ENCODE measurements at places on chromosomes 12 and 14. TPM values are rescaled to one million over a fixed set of nuclear protein-coding genes. Genes with fewer than 3 reads are reported as not detected.

Gene BHLHE41
- polyA plus RNA-seq = 1.7 TPM

Gene CARMIL3
- not detected for polyA plus RNA-seq

Gene DIO2
- polyA plus RNA-seq = 29.6 TPM

Gene ARHGEF40
- polyA plus RNA-seq = 22.4 TPM

Gene PIWIL1
- not detected for polyA plus RNA-seq

Gene FAIM2
- 5.3 TPM for polyA plus RNA-seq

Gene FGF6
- polyA plus RNA-seq = not detected

Gene OR4K13
- polyA plus RNA-seq = not detected

Gene CIT
- polyA plus RNA-seq = 4.3 TPM

Gene PRR4
- 3.9 TPM for polyA plus RNA-seq

Gene NXPH4
- polyA plus RNA-seq = 6.7 TPM

Gene OR4E1
- not detected for polyA plus RNA-seq

Gene CIROP
- polyA plus RNA-seq = 0.09 TPM

Gene RPGRIP1
- polyA plus RNA-seq = not detected

Gene TTC9
- not detected for polyA plus RNA-seq

Gene TAS2R8
- polyA plus RNA-seq = not detected

Gene COX8C
- polyA plus RNA-seq = not detected

Gene STXBP6
- 16.9 TPM for polyA plus RNA-seq

Gene SLC25A21
- 0.26 TPM for polyA plus RNA-seq

Gene TMPRSS12
- not detected for polyA plus RNA-seq

Gene TMTC1
- 6.1 TPM for polyA plus RNA-seq

Gene IFNG-AS1
- not detected for polyA plus RNA-seq

Gene PLEKHG7
- not detected for polyA plus RNA-seq

Gene WIF1
- not detected for polyA plus RNA-seq

Gene STRN3
- polyA plus RNA-seq = 25.6 TPM

Gene RGS6
- polyA plus RNA-seq = not detected

Gene GPATCH2L
- polyA plus RNA-seq = 13.7 TPM

Gene GRIN2B
- not detected for polyA plus RNA-seq

Gene ITGA7
- polyA plus RNA-seq = 2.1 TPM

Gene GDF3
- polyA plus RNA-seq = not detected

Gene GPRC5A
- polyA plus RNA-seq = 85.9 TPM

Gene LMNTD1
- 0.58 TPM for polyA plus RNA-seq

Gene FITM1
- not detected for polyA plus RNA-seq

Gene NPFF
- not detected for polyA plus RNA-seq

Gene CLEC4C
- not detected for polyA plus RNA-seq

Gene TAS2R9
- not detected for polyA plus RNA-seq

Gene LRRC9
- not detected for polyA plus RNA-seq

Gene ZCRB1
- polyA plus RNA-seq = 134 TPM

Gene RAD51AP1
- 12.4 TPM for polyA plus RNA-seq

Gene WASHC4
- polyA plus RNA-seq = 53.5 TPM

Gene CATSPERB
- not detected for polyA plus RNA-seq

Gene STON2
- 0.14 TPM for polyA plus RNA-seq

Gene GALNT16
- polyA plus RNA-seq = 0.86 TPM

Gene KTN1
- polyA plus RNA-seq = 204 TPM

Gene ERC1
- 20.5 TPM for polyA plus RNA-seq

Gene TCL1B
- polyA plus RNA-seq = not detected

Gene MMP19
- polyA plus RNA-seq = 13.8 TPM

Gene TEX52
- not detected for polyA plus RNA-seq

Gene RTN1
- 0.33 TPM for polyA plus RNA-seq

Data from GM23248 (cell line).